Stimulated activated CD8-positive, alpha-beta memory T cell treated with anti-CD3 and anti-CD28 coated beads, Interleukin-4, amount 100 ng/mL, for 4 hours (primary cell): ENCODE measurements at places on chromosomes 12 and 14.

DNA sequence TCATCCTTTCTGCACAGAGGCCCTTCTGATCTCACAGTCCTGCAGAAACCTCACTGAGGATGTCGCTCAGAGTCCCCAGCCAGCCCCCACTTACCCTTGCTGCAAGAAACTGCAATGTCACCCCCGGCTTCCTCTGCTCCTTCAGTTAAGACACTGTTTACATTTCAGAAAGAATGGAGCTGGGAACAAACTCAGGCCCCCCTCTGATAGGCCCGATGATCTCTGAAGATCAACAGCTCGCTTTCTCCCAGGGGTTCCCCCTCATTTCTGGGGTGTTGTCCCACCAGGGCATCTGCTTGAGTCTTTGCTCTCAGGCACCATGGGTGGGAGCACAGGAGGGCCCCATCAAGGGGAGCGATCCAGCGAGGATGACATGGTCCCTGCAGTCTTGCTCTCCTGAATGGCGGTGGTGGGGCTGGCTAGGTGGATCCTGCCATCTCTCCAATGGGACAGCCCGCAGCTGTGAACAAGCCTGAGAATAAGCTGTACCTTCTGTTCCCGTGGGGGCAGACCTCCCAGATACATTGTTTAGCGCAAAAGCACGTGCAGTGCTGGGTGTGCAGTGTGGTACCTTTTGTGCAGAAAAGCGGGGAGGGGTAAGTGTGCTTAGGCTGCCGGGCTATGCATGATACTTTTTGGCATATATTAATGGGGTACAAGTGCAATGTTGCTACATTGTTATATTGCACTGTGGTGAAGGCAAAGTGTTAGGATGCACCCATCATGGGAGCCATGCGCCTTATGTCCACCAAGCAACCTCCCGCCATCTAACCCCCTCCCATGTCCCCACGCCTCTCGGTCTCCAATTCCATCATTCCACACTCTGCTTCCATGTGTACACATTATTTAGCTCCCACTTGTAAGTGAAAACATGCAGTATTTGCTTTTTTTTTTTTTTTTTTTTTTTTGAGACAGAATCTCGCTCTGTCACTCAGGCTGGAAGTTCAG, 6.7 kb upstream of the NCOR2 start:
- DNase-seq, result no peak

DNA sequence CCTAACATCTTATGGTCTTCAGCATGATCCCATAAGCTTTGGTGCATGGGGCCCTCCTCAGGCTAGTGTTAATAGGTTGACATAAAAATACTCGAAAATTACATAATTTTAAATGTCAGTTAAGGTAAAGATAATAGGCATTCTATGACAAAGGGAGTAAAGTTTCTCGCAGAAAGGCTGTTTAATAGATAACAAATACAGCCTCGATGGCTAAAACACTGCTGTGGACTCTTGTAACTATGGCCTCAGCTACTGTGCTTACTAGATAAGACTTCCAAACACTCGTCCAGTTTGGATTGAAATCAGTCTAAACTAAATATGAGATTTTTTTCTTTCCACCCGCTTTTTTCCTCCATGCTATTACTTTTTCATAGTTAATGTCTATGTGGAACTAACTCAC, 23.2 kb upstream of the MGST1 start:
- DNase-seq, result no peak

DNA sequence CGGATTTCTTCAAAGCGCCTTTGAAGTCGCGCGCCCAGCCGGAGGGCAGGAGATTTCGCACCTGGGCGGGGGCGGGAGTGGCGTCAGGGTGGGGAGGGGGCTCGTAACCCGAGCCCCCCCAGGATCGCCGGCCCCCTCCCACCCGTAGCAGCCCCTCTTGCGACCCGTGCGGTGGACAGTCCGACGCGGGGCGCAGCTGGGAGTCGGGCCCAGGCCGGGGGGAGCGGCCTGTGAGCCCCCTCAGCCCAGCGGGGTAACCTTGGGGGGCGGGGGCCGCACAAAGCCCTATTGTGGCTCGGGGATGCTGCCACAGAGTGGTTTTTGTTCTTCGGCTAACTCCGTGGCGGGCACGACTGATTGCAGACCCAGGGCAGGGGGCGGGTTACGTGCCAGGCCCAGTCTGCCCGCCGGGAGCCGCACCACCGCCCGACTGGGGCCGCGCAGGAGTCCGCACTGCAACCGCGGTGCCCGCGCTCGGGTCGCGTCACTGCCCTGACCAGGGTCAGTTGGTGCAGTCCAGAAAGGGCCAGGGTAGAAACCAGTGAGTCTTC, 4.2 kb upstream of the AAAS start:
- no peak for DNase-seq

- no peak for DNase-seq
Observed at GRCh38 chr12:29639893-29640495, 142.5 kb upstream of the OVCH1 start.

DNA sequence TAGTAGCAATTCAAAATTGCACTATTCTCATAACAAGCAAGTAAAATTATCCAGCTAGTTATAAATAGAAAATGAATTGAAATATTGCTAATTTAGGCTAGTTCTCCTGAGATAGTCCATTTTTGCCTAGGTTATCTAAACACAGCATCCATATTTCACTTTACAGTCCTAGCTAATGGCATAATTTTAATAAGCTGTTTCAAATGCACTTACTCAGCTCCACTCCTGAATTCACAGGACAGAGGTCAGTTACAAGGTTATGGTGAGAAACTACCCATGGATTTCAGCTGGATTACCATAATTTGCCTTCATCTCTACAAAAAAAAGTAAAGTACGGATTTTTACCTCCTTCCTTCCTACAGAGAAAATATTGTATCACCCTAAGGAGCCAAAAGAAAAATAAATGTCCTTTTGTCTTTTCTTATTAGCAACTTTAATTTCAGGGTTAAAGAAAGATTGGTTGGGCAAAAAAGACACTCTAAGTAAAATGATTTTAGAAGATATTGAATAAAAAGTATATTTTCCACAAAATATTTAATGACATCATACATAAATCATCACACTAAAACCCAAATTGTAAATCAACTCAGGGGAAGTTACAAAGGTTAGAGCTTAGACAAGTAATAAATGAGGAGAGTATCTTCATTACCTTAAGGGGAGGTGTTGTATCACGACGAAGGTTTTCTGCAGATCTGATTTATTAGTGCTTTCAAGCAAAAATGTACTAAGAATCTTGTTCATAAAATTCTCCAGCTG, 377.4 kb downstream of the C12orf50 start:
- DNase-seq, result no peak

- no peak for DNase-seq
Observed at GRCh38 chr14:23299986-23300686, 2.5 kb downstream of the PPP1R3E start.

DNA sequence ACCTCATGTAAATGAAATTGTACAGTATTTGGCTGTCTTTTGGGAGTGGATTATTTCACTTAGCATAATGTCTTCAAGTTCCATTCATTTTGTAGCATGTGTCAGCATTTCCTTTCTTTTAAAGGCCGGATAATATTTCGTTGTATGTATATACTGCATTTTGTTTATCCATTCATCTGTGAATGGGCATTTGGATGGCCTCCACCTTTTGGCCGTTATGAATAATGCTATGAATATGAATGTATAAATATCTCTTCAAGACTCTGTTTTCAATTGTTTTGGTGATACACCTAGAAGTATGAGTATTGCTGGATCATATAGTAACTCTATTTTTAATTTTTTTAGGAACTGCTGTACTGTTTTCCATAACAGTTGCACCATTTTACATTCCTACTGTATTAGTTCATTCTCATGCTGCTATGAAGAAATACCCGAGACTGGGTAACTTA, 164.9 kb downstream of the DYRK2 start:
- DNase-seq, result no peak

- no peak for DNase-seq
Observed at GRCh38 chr14:98345161-98345560, 926.8 kb downstream of the BCL11B start.

DNA sequence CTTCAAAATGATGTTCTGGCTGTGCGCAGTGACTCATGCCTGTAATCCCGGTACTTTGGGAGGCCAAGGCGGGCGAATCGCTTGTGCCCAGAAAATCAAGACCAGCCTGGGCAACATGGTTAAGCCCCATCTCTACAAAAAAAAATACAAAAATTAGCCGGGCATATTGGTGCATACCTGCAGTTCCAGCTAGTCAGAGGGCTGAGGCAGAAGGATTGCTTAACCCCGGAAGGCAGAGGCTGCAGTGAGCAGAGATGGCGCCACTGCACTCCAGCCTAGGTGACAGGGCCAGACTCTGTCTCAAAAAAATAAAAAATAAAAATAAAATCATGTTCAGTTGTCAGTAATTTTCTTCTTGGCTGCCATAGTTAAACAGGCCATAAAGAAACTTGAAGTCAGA, 245.9 kb upstream of the USP15 start:
- DNase-seq, result no peak

DNA sequence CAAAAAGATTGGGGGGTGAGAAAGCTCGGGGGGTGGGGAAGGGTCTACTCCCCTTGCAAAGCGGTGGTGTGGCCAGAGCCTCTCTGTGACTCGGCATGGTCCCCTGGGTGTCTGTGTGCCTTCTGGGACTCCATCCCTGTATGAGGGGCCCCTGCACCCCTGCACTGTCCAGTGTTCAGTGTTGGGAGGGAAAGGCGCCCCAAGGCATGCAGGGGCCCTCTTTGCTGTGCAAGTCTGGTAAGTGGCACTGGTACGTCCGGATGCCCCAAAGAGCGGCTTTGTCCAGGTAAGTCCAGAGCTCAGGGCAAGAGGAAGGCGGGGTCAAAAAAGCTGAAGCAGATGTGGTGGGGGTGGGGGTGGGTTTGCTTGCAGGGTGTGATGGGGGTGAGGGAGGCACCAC, 23.7 kb downstream of the RTL1 start:
- no peak for DNase-seq

DNA sequence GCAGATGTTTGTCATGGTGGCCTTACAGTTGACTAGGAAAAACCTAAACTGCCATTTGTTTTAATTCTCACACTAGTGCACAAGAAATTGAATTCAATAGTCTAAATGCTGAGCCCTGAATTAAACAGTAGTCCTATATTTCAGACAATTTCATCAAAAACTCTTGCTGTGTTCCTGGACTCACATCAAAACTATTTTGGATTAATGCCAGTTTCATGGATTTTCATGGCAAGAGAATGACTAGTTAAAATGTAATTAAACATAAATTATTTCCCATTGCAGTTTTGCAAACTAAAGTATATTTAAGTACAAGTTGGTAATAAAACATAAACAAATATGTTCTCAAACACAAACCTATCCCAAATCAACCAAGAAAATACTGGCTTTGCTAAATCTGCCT, 468.0 kb upstream of the PRICKLE1 start:
- DNase-seq, result no peak

DNA sequence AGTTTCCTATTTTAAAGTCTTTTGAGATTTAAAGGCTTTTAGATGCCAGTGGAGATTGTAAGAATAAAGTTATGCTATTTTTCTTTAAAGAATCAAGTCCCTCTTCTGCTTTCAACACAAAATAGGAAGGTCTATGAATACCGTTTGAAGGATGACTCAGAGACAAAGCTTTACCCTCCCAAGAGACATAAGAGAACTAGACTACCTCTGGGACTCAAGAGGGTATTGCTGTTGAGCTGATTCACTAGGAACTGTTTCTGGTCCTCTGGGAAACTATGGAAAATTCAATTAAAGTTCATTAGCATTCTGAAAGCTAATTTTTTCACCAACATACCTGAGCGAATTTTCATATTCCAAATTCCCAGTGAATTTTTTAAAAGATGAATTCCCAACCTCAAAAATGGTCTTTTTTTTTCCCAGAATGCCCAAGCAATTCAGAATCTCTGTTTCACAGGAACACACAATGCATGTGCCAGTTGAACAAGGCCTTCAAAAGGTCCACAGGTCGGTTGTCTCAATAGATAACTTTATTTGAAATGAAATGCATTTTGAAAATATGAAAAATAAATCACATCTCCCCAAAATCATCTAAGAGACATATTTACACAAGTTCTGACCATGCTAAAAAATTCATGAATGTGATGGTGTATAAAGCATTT, 6.5 kb downstream of the PHLDA1 start:
- DNase-seq, result no peak

DNA sequence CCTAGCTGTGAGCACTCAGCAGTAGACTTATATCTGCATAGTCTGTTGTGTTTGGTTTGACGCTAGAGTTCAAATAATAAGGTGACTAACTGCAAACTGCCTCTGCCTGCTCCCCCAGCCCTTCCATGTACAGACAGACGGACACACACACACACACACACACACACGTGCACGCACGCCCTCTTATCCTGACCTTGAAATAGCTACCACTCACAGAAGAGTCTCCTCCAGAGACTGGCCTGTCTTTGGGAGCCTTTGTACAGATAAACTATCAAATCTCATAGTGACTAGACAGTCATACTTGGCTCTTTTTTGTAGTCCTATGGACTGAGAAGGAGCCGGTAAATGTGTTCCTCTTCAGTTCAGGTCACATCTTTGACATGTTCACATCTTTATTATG, 158.4 kb downstream of the FBXL14 start:
- no peak for DNase-seq

DNA sequence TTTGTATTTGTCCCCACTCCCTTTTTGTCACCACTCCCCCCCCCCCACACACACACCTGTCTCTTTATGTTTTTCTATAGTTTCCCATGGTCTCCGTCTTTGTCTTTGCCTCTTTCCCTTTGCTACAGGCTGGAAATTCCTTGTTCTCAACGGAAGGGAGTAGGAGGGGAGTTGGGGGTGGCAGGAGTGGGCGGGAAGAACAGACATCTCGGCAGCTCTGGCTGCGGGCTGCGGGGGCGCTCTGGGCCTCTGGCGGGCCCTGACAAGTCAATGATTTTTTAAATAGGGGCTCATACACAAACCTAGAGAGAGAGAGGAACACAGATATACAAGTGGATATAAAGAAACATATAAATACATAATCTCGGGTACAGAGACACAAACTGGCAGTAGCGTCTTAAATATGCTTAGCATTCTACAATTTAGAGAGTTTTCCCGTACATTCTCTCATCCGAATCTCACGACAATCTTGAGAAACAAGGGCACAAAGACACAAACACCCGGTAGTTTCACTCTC, 2.4 kb upstream of the NAB2 start:
- DNase-seq, result peak; percentile 42

GRCh38 chr12:9041321-9041720, 52.0 kb downstream of the KLRG1 start:
- no peak for DNase-seq

GRCh38 chr14:92553438-92553837, 39.9 kb downstream of the RIN3 start:
- no peak for DNase-seq

DNA sequence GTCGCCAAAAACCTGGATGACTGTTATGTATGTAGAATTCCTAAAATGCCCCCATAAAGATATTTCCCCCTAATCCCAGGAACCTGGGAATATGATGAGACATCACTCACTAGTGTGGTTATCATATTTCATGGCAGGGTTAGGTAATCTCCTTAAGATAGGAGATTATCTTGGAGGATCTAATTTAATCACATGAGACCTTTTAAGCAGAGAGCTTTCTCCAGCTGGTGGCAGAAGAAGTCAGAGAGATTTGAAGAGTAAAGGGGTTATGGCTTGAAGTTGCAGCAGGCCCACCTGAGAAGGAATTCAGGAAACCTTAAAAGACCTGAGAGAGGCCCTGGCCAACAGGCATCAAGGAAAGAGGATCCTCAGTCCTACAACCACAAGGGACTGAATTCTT, 53.6 kb downstream of the DYRK2 start:
- DNase-seq, result no peak
